Right ventricle myocardium inferior (tissue), 1 donor: ENCODE measurements at places on chromosomes 3 and 15. TPM values are rescaled to one million over a fixed set of nuclear protein-coding genes. Genes with fewer than 3 reads are reported as not detected.

HDGFL3 gene
- total RNA-seq, result 32.8 TPM

CMTM7 gene
- 5.0 TPM for total RNA-seq

RARB gene
- total RNA-seq, result 17.5 TPM

SLC30A4 gene
- 4.0 TPM for total RNA-seq

CCR5 gene
- 0.49 TPM for total RNA-seq

FAM107A gene
- 82.9 TPM for total RNA-seq

DLEC1 gene
- total RNA-seq, result 0.08 TPM

COL7A1 gene
- 14.9 TPM for total RNA-seq

NLGN1 gene
- 8.0 TPM for total RNA-seq

HIGD2B gene
- not detected for total RNA-seq

VILL gene
- total RNA-seq, result 4.4 TPM

B3GNT5 gene
- 2.0 TPM for total RNA-seq

NMB gene
- 3.9 TPM for total RNA-seq

CD96 gene
- 0.35 TPM for total RNA-seq

FGF12 gene
- total RNA-seq, result 340 TPM

MAP2K1 gene
- 47.3 TPM for total RNA-seq
